Renal cortex interstitium (tissue), 15 donors: ENCODE measurements at places on chromosomes 5 and 9.

GRCh38 chr5:23411200-23411599 is 96.2 kb upstream of the PRDM9 start:
- DNase-seq: no peak

DNA sequence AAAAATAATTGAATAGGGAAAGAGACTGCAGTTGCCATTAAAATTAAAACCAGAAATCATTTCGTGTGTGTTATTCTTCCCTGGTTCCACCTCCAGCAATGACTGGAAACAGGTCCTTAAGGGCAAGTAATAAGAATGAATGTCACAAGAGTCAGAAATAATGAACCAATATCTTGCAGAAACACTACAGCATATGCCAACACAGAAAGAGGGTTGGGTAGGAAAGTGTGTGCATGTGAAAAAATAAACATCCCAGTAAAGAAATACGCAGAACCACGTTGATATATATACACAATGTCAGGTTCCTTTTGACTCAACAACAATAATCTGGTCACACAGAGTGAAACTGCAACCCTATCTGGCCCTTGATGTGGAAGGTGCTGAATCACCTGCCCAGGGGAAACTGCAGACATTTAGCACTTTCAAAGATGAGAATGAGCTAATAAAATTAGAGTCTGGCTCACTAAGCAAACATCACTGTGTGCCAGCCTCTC is 15.0 kb downstream of the HMHB1 start:
- DNase-seq: no peak

DNA sequence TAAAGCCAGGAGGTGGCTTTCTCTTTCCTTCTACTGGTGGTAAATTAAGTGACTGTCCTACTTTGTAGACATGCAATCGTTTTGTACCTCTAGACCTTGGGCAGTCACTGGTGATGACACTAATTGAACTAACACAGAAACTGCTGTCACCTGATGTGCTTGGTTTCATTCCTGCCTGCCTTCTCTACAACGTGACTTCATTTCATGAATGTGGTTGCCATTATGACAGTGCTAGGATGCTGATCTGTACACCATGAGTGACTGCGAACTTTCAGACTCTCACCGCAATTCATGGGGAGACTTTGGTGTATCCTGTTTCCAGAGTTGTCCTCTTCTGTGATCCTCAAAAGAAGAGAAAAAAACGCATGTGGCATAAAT is 47.5 kb downstream of the UBE2QL1 start:
- DNase-seq: no peak

GRCh38 chr9:135609366-135609955 is 29.9 kb downstream of the GLT6D1 start:
- DNase-seq: no peak

- no peak for DNase-seq
Observed at GRCh38 chr5:1879292-1880263, 3.1 kb downstream of the IRX4 start.

- no peak for DNase-seq
Observed at GRCh38 chr5:5314626-5315025, 107.9 kb upstream of the ICE1 start.

- DNase-seq: no peak
Observed at GRCh38 chr5:157100140-157100679, 8.6 kb downstream of the HAVCR2 start.

- no peak for DNase-seq
Observed at GRCh38 chr5:1112596-1113331, 901 bp upstream of the SLC12A7 start.

DNA sequence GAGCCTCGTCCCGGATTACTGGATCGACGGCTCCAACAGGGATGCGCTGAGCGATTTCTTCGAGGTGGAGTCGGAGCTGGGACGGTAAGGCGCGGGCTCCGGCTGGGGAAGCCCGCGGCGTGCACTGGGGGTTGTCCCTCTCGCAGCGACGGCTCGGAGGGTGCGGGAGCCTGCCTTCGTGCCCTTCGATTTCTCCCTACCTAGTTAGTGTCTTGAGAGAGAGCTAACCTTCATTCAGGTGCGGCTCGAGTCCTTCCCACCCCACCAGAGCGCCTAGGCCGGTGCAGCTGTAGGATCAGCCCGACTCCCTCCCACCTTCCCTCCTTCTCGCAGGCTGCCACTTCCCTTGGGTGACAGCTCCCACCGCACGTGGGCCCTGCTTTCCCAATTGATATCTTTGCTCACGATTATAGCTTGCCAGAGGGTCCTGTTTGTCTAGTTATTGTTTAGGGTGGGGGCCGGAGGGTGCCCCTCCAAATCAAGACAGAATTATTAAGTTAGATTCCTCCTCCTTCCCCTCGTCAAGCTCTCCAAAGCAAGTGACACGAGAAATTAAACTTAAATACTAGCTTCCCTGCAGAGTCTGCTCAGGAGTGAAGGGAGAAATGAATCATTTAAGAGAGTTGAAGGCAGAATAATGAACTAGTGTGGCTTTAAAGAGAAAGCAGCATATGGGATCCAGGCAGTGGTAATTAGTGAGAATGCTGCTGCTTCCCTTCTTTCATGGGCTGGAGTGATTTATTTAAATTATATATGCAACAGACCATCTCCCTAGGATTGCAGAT is 569 bp downstream of the CAMK4 start:
- DNase-seq: no peak

DNA sequence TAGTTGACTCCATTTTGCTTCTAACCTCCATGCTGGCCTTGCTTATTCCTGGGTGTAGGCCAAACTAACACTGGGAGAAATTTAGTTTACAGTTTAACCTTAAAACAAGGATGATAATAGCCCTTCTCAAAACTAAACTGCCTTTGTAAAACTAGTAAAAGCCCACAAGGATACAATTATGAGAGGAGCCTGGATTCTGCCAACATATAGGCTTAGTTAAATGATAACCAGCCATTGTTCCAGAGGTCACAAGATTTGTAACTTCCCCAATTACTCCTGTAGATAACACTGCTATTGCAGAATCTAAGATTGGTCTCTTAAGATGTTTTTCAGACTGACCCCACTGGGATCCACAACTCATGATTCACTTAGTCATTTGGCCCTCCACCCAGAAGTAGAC is 2300.3 kb upstream of the C9orf72 start:
- DNase-seq: no peak

DNA sequence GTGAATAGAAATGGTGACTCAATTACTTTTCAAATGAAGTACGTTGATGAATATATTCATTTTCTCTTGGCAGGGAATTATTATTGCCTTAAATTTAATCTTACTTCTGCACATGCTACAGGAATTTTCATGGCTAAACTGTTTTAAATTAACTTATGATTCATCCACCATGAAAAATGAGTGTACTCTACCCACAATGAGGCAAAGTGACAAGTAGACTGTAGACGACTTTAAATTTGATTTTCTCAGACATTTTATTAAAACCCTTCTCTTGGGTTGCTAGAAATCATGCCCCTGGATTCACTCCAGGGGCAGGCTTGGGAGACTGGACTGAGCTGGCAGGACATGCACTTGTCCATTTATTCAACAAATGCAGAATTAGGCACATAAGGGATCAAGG is 23.5 kb upstream of the ERAP2 start:
- no peak for DNase-seq

DNA sequence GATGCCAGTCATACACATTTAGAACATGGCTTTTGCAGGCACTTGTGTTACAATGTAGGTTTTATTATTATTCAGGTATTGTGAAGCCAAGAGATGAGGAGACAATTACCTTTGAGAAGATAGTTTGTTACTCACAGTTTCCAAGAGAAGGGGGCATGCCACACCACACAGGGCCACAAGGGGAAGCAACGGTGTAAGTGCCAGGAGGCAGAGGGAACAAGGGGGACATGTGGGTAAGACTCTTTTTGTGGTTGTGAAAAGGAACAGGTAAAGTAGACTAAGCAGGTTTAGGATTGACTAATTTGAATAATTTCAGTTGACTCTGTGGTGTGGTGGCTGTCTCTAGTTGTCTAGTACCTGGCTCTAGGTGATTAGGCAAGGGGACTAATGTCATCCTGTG is 191.2 kb downstream of the TRPM6 start:
- DNase-seq: no peak

- DNase-seq: no peak
Observed at GRCh38 chr5:141547488-141547887, 58.6 kb downstream of the PCDHGC5 start.

GRCh38 chr5:469752-470483 is 26.9 kb downstream of the EXOC3 start:
- DNase-seq: no peak

GRCh38 chr5:1967736-1968135 is 85.0 kb upstream of the IRX4 start:
- no peak for DNase-seq

GRCh38 chr5:127894461-127894860 is 189.1 kb upstream of the SLC12A2 start:
- no peak for DNase-seq

GRCh38 chr5:104018299-104018698 is 455.7 kb upstream of the NUDT12 start:
- DNase-seq: no peak

DNA sequence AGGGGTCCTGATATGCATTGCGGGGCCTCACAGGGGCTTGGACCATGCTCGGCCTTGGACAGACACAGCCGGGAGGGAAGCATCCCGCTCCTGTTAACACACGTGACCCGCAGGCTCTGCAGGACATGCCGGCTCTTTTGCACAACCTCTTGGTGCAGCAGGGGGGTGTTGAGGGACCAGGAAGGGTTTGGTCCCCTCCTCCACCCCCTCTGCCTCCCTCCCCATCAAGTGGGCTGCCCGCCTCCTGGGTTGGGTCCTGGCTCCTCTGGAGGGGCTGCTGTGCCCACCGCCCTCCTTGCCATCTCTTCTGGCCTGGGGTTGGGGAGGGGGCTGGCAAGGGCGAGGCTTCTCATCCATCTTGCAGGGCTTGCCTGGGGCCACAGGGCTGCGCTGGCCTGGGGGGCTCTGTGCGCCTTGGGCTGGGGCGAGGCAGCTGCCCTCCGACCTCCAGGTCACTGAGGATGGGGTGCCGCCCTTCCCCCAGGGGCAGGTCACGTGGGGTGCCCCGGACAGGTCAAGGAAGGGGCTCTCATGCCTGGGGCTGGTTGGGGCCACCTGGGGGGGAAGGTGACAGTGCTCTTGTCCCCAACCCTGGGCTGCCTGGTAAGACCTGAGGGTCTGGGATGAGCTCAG is 16.8 kb upstream of the SLC9A3 start:
- DNase-seq: no peak

- DNase-seq: peak; percentile 61
Observed at GRCh38 chr9:128034821-128035652, 32.1 kb downstream of the NAIF1 start.

- DNase-seq: no peak
Observed at GRCh38 chr5:102375272-102375671, 79.2 kb upstream of the SLCO4C1 start.

GRCh38 chr5:157214415-157214814 is 33.8 kb downstream of the ITK start:
- DNase-seq: no peak

DNA sequence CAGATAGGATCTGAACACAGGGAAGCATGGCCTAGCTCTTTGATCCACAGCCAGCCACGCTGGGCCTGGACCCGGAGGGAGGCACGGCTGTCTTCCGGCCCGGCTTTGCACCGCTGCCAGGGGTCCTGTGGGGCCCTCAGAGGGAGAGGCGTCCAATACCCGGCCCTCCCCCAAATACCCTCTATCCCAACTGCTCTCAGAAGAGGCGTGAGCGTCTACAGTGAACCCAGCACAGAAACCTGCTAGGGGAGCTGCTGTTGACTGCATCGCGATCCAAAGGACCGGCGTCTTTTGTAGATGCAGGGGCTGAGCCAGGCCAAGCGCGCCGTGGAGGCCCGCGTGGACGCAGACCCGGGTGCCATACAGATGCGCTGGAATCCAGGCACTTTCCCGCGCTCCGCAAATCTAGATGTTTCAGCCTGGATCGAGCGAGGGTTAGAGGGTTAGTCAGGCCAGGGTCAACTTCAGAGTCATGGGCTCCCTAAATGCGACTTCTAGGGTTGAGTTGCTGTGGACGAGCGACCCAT is 1.1 kb upstream of the TCF7 start:
- no peak for DNase-seq

DNA sequence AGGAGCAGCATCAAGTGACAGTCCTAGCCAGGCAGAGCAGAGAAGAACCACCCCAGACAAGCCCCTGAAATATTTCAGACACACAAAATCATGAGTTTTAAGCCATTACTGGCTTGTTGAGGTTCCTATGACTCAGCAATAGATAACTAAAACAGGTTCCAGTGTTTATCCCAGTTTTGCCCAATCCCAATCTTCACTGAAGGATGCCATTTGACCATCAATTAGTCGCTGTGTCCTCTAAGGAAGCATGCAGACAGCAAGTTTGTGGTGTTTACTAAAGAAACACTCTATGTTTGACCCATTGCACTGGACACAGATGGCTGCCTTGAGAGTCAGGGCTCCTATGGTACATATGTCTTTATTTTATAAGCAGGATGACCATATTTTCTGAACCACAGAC is 186.7 kb downstream of the SYK start:
- no peak for DNase-seq

DNA sequence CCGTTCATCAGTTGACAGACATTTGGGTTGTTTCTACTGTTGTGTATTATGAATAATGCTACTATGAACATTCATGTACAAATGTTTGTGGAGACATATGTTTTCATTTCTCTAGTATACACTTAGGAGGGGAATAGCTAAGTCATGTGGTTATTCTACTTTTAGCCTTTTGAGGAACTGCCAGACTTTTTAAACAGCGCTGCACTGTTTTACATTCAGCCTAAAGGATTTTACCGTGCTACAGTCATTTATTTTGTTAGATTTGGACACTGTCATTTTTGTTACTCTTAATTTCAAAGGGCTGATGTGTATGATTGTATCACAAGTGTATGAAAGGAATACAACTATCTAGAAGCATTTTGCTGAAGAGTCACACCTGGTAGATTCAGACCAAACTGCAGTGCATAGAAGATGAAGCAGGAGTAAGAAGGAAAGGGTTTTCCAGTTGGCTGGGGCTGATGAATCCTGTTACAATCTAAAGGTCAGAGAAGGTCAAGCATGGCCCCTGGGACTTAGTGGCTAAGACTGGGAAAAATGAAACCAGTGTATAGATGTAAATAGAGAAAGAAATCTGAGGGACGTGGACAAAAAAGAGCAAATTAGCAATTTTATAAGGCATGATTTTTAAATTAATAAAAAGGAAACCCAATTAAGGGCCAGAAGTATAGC is 509.7 kb downstream of the PSAT1 start:
- DNase-seq: no peak

GRCh38 chr9:99451112-99451606 is 229.1 kb downstream of the SEC61B start:
- DNase-seq: no peak

- no peak for DNase-seq
Observed at GRCh38 chr9:114180696-114181606, 25.6 kb downstream of the COL27A1 start.

DNA sequence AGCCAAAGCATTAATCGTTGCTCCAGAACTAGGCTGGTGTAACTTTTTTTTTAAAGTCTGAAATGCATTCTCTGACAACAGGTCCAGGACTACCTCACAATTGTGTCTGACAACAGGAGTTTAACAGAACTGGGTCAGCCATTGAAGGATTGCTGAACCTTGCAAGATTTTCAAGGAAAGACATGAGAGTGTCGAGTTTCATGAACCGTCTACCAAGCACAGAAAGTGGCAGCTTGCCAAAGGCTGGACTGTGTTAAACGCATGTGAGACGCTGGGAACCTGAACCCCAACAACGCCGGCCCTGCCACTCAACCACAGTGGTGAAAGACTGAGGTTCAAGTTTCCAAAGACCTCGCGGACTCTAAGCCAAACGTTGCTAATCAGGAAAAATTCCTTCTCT is 79.1 kb downstream of the LHFPL2 start:
- peak; percentile 88 for DNase-seq
